ENCODE measurements at places on chromosomes 16 and 17.

DNA sequence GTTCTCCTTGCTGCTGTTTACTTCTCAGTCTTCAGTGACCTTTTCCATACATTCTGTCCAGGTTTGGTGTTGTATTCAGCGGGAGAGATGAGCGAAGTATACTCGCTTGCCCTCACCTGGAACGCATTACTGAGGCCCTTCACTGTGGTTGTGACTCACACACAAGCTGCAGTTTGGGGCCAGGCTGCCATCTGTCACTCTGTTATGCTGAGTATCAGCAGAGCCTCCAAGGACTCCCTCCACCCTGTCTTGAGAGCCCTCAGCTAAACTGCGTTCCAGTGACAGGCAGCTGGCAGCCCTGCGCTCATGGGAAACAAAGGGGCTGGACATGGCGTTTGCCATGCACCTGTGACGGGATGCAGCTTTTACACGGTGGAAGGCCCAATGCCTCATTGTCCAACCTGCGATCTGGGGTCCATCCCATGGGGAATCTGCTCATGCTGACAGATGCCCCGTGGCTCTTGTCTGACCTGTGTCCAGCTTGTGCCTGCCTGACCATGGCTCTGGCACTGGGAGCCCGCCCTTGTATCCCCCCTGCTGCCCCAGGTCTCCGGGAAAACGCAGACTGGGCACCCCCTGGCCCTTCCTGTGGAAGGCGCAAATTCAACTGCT is 6.5 kb upstream of the ZNF778 start:
- no peak for DNase-seq

- DNase-seq, result no peak
These were observed 91.5 kb downstream of the UTP18 start for GRCh38 chr17:51351890-51352289.

DNA sequence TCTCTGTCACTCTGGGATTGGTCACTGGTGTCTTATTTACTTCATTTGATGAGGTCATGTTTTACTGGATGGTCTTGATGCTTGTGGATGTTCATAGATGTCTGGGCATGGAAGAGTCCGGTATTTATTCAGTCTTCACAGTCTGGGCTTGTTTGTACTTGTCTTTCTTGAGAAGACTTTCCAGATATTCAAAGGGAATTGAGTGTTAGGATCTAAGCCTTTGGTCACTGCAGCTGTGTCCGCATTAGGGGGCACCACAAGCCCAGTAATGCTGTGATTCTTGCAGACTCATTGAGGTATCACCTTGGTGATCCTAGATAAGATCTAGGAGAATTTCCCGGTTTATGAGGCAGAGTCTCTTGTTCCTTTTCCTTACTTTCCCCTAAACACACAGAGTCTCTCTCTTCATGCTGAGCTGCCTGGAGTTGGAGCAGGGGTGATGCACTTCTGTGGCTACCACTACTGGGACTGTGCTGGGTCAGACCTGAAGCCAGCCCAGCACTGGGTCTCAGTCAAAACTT is 214.7 kb downstream of the SPECC1 start:
- no peak for DNase-seq

- no peak for DNase-seq
These were observed 973 bp upstream of the IL4R start for GRCh38 chr16:27312580-27313421.

DNA sequence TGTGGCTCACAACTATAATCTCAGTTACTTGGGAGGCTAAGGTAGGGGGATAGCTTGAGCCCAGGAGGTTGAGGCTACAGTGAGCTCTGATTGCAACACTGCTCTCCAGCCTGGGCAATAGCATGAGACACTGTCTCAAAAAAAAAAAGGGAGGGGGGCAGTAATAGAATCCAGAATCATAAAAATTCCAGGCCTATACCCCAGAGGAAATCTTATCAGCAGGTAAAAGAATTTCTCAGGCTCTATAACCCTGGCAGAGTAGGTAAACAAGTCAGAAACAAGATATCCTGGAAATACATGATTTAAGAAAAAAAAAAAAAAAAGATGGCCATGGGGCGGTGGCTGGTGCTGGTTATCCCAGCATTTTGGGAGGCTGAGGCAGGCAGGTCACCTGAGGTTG is 12.9 kb downstream of the SPAG9 start:
- no peak for DNase-seq

DNA sequence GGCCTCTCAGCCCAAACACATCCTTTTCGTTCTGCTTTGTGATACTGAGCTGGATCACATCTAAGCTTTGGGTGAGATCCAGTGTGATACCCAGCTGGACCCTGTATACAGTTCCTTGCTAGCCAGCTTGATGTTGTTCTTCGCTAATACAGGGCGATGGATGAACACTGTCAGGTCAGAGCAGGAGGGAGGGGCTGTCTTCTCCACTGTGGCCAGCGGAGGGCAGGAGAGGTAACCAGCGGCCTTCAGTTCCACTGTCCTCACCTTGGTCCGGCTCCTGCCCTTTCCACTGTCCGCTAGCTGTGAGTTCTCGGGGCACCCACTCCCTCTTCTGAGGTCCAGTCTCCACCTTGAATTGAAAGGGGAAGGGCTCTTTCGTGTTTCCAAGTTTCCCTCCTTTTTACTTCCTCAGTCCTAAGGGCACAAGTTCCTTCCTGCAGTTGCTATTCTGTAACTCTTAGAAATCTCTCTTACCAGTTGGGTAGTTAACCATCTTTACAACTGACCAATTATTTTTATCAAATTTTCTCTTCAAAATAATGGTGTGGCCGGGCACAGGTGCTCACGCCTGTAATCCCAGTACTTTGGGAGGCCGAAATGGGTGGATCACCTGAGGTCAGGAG is 3.0 kb upstream of the ZNF213 start:
- no peak for DNase-seq

- DNase-seq, result no peak
These were observed 13.2 kb downstream of the TRPV3 start for GRCh38 chr17:3544365-3544764.

GRCh38 chr16:68236826-68237242 is 907 bp upstream of the ESRP2 start:
- no peak for DNase-seq

DNA sequence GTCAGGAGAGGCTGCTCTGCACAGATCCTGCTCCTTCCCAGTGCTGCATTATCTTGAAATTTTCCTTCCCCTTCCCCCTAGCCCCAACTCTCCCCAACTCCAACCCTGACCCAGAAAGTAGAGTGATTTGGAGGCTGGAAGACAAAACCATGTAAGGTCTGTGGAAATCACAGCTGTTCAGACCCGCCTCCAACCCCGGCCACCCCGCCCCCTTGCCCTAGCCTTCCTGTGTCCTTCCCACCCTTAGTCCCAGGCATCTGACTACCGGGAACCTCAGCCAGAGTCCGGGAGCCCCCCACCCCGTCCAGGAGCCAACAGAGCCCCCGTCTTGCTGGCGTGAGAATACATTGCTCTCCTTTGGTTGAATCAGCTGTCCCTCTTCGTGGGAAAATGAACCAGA is at the start of gene AOC3:
Gene AOC3, plus strand, starts transcription at position 246 of the 400 bp plus-strand sequence. Its CDS starts 145 bp downstream, at position 391.
- DNase-seq, result no peak

GRCh38 chr16:14364386-14365199 is 265.5 kb downstream of the PARN start:
- DNase-seq, result no peak

DNA sequence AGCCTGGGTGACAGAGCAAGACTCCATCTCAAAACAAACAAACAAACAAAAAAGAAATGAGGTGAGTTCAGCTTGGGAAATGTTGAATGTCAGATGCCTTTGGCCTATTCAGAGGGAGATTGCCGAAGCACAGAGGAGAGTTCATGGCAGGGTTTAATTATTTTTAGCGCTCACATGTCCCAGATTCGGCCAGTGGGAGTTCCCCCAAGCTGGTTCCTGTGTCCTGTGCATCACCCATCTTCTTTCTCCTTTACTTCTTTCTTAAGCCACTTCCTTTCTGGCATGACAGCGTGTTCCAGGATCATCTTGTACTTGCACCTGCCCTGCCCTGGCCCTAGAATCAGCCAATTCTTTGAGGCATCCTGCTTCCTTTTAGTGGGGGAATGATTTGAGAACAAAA is 9.2 kb downstream of the MPV17L start:
- DNase-seq, result no peak

DNA sequence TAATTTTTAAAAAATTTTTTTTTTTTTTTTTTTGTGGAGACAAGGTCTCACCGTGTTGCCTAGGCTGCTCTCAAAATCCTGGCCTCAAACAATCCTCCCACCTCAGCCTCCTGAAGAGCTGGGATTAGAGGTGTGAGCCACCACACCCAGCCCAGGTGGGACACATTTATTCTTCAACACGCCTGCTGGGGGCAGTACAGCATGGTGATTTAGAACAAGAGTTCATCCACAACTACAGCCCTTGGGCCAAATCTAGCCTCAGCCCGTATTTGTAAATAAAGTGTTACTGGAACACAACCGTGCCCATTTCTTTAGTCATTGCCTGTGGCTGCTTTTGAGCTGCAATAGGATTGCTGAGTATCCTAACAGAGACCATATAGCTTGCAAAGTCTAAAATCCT is 92.8 kb downstream of the KATNIP start:
- no peak for DNase-seq

DNA sequence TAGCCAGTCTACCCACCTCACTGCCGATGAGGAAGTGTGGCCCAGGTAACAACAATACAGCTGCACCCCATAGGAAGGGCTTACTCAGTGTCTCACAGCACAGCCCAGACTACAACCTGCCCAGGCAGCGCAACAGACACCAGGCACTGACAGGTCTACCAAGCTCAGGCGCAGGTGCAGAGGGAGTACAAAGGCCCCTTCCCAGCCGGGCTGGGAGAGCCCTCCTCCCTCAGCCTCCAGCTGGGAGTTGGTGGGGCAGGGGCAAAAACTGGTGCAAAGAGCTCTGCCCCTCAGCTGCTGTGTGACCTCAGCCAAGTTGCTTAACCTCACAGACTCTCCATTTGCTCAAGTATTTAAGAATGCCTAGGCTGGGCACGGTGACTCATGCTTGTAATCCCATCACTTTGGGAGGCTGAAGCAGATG is 112.6 kb upstream of the LHX1 start:
- DNase-seq, result no peak

GRCh38 chr16:81551821-81552304 is 107.3 kb downstream of the CMIP start:
- no peak for DNase-seq

Measured in activated CD4-positive, CD25-positive, alpha-beta regulatory T cell treated with anti-CD3 and anti-CD28 coated beads, Interleukin-2, amount 50 U/mL, for 16 hours (primary cell).